Liver (tissue), 10 donors: ENCODE measurements at places on chromosomes 4 and X. TPM values are rescaled to one million over a fixed set of nuclear protein-coding genes. Genes with fewer than 3 reads are reported as not detected.
A peak's percentile ranks its signal among the peaks of the same experiment; 100 is the strongest.

Gene GPRASP2
- 5.9 TPM for total RNA-seq

Gene GPC3
- total RNA-seq = 1.7 TPM

Gene RAB41
- not detected for total RNA-seq

Gene PDZD4
- 1.8 TPM for total RNA-seq

DNA sequence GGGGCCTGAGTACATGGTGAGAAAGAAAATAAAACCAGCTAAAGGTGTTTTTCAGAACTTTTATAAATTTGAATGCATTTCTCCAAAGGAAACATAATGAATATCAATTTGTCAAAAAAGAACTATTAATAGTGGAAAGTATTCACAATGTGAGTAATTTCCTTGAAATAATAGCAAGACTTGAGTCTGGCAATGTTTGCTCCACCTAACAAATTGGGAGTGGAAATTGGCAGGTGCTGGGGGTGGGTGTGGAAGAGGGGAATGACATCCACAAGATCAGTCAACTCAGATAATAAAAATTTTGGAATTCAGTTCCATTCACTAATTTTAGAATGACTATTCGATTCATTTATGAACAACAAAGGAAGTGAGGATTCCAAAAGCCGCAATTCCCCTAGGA, 884.8 kb upstream of the SLIT2 start:
- no peak overlapping the region for H3K4me3 ChIP-seq
- no peaks in the 10 kb centered on the region for H3K27me3 ChIP-seq
- no peak for DNase-seq
- H3K27ac ChIP-seq = no peak overlapping the region

Gene PCSK1N
- 5.4 TPM for total RNA-seq

DNA sequence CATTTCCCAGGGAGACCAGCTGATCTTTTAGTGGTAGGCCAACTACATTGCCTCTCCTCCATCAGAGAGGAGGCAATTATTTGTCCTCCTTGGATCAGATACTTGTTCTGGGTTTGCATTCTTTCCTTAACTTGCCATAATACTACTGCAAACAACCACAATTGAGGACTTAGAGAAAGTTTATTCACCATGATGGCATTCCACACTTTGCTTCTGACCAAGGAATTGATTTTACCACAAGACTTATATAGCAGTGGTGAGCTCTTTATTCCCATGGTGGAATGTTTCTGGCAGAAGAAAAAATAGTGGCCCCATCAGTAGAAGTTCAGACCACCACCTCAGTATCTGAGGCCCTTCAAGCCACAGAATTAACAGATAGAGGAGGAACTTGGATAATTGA, 123.9 kb upstream of the PPP3CA start:
- H3K4me3 ChIP-seq = no peak overlapping the region
- H3K27ac ChIP-seq = no peak overlapping the region
- H3K27me3 ChIP-seq = no peaks in the 10 kb centered on the region
- DNase-seq = no peak
- no peaks in the 10 kb centered on the region for H3K36me3 ChIP-seq

- H3K4me3 ChIP-seq = no peak overlapping the region
- H3K4me1 ChIP-seq = no peaks in the 10 kb centered on the region
- no peak for DNase-seq
- H3K27me3 ChIP-seq = no peaks in the 10 kb centered on the region
- H3K36me3 ChIP-seq = no peaks in the 10 kb centered on the region
- no peak overlapping the region for H3K27ac ChIP-seq
These were observed 342.7 kb downstream of the GALNTL6 start for GRCh38 chr4:172155838-172156345.

- no peaks in the 10 kb centered on the region for H3K27me3 ChIP-seq
- H3K4me3 ChIP-seq = no peak overlapping the region
- no peaks in the 10 kb centered on the region for H3K4me1 ChIP-seq
These were observed 8.5 kb upstream of the CTAG2 start for GRCh38 chrX:154661899-154662298.

GRCh38 chr4:25729564-25729963, 73.9 kb downstream of the SLC34A2 start:
- no peak overlapping the region for H3K27ac ChIP-seq
- no peaks in the 10 kb centered on the region for H3K4me1 ChIP-seq
- H3K36me3 ChIP-seq = no peaks in the 10 kb centered on the region
- DNase-seq = no peak

- no peaks in the 10 kb centered on the region for H3K27me3 ChIP-seq
- H3K36me3 ChIP-seq = no peaks in the 10 kb centered on the region
- no peak for DNase-seq
- no peaks in the 10 kb centered on the region for H3K4me1 ChIP-seq
These were observed 349.2 kb downstream of the BMPR1B start for GRCh38 chr4:95107004-95107403.

GRCh38 chr4:187469627-187470026, 525.9 kb upstream of the ZFP42 start:
- no peak for DNase-seq
- no peaks in the 10 kb centered on the region for H3K36me3 ChIP-seq
- H3K4me1 ChIP-seq = no peaks in the 10 kb centered on the region
- H3K27me3 ChIP-seq = no peaks in the 10 kb centered on the region

Gene GC
- total RNA-seq = 1,801 TPM

DNA sequence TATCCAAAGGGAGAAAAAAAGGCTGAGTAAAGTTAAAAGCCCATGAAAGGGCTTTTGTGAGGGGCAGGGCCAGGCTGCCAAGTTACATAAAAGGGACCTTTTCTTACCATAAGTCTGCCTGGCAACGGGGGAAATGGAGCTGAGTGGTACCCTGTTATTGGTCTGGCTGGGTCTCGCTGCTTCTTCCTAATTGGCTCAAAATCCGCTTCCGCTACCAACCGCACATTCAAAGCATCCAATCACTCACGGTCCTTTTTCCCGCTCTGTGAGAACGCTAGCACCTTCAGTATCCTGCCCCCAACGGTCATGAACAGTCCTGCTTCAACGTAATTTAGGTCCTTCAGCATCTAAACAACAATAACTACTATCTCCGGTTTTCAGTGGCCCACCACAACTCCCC, 611 bp downstream of the TEX11 start:
- no peaks in the 10 kb centered on the region for H3K27me3 ChIP-seq
- no peak overlapping the region for H3K4me3 ChIP-seq
- H3K27ac ChIP-seq = no peak overlapping the region
- H3K4me1 ChIP-seq = no peaks in the 10 kb centered on the region

- H3K27me3 ChIP-seq = peaks cover 4% of the 10 kb centered on the region
- H3K36me3 ChIP-seq = no peaks in the 10 kb centered on the region
- H3K27ac ChIP-seq = no peak overlapping the region
- DNase-seq = no peak
These were observed 202.2 kb upstream of the GPRIN3 start for GRCh38 chr4:89509708-89510281.

Gene ERCC6L
- total RNA-seq = 4.7 TPM

- H3K27ac ChIP-seq = no peak overlapping the region
- peaks cover 29% of the 10 kb centered on the region for H3K36me3 ChIP-seq
- DNase-seq = no peak
- no peaks in the 10 kb centered on the region for H3K27me3 ChIP-seq
- no peak overlapping the region for H3K4me3 ChIP-seq
These were observed 48.6 kb downstream of the ACOX3 start for GRCh38 chr4:8391972-8392371.

- H3K27ac ChIP-seq = no peak overlapping the region
- no peaks in the 10 kb centered on the region for H3K36me3 ChIP-seq
- DNase-seq = no peak
- H3K4me1 ChIP-seq = peaks cover 2% of the 10 kb centered on the region
- no peaks in the 10 kb centered on the region for H3K27me3 ChIP-seq
These were observed 137.8 kb downstream of the GPM6A start for GRCh38 chr4:175674219-175674618.

- H3K4me1 ChIP-seq = no peaks in the 10 kb centered on the region
- peak; percentile 29 for DNase-seq
- H3K27me3 ChIP-seq = no peaks in the 10 kb centered on the region
- no peak overlapping the region for H3K4me3 ChIP-seq
These were observed 37.7 kb upstream of the SLC16A2 start for GRCh38 chrX:74383611-74384010.

GRCh38 chrX:46686003-46686645, 72.8 kb downstream of the SLC9A7 start:
- no peaks in the 10 kb centered on the region for H3K4me1 ChIP-seq
- no peak overlapping the region for H3K4me3 ChIP-seq
- DNase-seq = no peak
- no peak overlapping the region for H3K27ac ChIP-seq
- H3K27me3 ChIP-seq = no peaks in the 10 kb centered on the region

Gene NOA1
- 9.2 TPM for total RNA-seq

Gene CT45A7
- total RNA-seq = not detected

Gene AMOT
- 2.6 TPM for total RNA-seq

DNA sequence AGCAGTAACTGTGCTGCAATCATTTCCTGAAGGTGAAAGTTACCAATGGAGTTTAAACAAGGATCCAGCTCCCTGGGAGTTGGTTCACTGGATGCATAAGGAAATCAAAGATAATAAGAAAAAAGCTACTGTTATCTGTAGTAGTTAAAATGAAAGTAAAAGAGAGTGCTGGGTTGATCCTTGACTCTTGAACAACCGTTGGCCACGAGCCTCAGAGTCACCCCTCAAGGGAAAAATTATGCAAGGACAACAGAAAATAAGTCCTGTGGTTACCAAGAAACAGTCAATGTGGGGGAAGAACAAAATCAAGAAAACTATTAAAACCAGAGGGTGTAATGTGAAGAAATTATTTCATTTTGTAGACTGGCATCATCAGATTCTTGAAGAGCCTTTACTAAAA, 49.7 kb upstream of the DDIT4L start:
- H3K36me3 ChIP-seq = no peaks in the 10 kb centered on the region
- no peaks in the 10 kb centered on the region for H3K4me1 ChIP-seq
- H3K4me3 ChIP-seq = no peak overlapping the region
- no peak for DNase-seq
- no peaks in the 10 kb centered on the region for H3K27me3 ChIP-seq
